Left cardiac atrium (tissue), 4 donors: ENCODE measurements at places on chromosomes 6 and 20. TPM values are rescaled to one million over a fixed set of nuclear protein-coding genes. Genes with fewer than 3 reads are reported as not detected.

Gene TMEM242
- total RNA-seq = 14.5 TPM

Gene ESF1
- total RNA-seq = 18.7 TPM

Gene CFAP61
- 1.0 TPM for total RNA-seq

Gene CALHM5
- total RNA-seq = 3.0 TPM

GRCh38 chr6:152099446-152100182, 292.1 kb downstream of the ESR1 start:
- DNase-seq = no peak

DNA sequence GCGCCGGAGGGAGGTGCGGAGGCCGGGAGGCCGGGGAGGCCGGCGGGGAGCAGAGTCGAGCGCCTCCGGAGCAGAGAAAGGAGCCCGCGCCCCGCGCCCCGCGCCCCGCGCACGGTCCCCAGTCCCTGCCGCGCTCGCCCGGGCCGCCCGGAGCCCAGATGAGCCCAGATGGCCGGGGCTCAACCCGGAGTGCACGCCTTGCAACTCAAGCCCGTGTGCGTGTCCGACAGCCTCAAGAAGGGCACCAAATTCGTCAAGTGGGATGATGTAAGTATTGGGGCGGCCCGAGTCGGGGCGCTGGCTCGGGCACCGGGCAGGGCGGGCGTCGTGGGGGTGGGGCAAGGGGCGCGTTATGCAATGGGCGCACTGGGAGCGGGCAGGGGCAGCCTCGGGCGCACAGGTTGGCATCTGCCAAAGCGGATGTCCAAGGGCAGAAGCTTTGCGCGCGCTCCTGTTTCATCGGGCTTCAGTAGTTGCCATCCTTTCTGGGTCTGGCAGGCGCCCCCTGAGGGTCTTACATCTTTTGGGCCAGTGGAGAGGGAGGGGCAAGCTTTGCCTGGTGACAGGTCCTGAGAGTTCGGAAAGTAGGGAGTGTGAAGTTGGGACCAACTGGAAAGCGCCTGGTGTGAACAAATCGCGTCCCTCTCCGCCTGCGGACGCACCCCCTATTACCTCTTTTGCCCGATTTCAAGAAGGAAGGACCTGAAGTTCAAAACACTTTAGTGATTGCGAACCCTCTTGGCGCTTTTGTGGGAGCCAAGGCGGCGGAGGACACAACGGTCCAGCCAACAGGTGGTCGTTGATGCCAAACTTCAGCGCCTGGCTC, 631 bp downstream of the PLCB1 start:
- peak; percentile 58 for DNase-seq

- no peak for DNase-seq
These were observed 70.2 kb downstream of the LYRM4 start for GRCh38 chr6:5190507-5190906.

GRCh38 chr6:56537223-56537770, 105.4 kb downstream of the DST start:
- DNase-seq = no peak

- DNase-seq = no peak
These were observed 77.3 kb downstream of the C6orf52 start for GRCh38 chr6:10617008-10617696.

DNA sequence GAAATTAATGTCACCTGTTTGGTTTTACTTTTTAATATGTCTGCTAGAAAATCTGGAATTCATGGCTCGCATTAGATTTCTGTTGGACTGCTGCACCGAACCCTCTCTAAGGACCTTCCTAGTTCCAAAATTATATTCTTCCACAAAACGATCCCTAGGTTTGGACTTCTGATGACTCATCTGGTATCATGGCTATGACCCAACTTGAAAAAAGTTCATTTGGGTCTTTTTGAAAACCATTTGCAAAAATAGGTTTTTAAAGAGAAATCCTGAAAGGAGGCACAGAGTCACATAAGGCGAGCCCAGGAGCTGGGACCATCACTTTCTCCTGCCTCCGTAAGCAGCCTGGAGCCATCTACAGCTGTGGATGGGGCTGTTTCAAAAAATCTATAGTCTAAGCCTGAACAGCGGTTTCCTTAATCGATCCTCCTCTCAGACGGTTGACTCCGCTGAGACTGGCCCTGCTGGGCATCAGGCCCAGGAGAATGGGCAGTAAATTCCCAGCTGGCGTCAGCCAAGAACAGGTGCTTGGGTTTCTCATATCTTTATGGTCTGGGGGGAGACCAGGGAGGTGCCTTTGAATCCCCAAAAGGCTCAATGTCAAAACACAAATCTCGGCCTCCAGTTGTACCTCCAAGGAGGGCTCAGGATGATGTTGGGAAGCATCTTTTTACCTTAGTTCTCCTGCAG, 44.6 kb downstream of the SLC24A3 start:
- no peak for DNase-seq

GRCh38 chr6:64732888-64733287, 974.1 kb downstream of the EYS start:
- DNase-seq = no peak

DNA sequence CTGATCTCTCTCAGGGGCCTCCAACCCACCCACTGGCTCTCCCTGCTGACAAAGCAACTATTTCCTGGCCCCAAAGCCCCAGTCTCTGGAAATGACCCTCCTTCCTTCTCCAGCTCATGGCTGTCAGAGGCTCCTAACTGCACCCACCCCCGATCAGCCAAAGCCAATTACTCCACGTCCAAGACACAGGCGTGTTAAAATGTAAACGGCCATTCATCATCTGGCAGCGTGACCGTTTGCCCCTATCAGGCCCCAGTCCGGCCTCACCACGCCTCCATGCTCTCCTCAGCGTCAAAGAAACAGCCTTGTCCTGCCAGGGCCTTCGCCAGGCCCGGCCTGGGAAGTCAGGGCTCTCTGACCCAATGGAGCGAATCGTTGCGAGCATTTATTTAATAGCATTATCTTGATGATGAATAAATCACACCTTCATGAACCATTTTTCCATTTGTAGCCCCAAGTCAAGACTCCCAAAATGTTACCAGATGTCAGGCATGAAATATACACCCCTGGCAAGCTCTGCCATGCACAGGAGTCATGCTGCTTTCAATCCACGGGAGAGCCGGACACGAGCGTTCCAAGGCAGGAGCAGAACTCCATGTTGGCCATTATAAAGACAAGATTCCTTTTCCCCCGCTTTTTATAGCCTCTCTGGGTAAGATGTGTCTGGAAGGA, 17.7 kb downstream of the RIPOR3 start:
- DNase-seq = peak; percentile 34

DNA sequence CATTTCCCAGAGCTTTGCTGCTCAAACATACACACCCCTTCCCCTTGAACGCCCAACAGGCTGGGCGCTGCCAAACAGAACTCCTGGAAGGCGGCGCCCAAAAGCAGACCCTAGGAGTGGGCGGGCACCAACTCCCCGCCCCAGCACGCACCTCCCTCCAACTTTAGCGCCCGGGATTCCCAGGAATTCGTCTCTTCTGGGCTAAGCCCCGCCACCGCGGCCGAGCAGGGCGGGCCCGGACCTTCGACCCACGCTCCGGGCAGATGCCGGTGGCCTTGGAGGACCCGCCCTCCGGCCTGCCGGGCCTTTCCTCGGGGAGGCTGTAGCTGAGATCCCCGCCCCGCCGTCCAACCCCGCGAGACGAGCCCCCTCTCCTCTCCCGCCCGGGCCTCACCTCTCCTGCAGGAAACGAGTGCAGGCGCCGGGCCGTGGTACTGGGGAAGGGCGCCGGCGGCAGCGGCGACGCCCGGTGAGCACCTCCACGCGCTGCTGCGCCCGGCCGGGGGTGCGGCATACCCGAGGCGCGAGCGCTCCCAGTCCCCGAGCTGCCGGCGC, 659 bp downstream of the MCUR1 start:
- DNase-seq = peak; percentile 75

- DNase-seq = no peak
These were observed 16.6 kb upstream of the LYRM2 start for GRCh38 chr6:89655122-89655521.
